ENCODE measurements at places on chromosomes 3 and 15.

DNA sequence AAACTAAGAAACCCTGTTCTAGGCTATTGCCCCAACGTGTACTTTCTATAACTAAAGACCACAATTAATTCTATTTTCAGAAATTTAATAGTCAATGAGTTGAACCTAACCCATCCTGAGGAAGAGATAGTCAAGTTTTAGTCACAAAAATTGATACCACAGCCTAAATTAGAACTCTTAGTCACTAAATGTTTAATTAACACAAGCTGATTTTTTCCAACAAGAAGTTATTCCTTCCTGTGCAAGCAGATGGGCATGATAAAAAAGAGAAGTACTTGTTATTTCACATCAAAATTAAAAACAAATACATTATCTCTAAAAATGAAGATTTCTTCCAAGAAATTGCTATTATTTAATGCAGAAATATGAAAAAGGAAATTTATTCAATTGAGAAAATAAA, 38.4 kb upstream of the TERB2 start:
- DNase-seq: no peak

DNA sequence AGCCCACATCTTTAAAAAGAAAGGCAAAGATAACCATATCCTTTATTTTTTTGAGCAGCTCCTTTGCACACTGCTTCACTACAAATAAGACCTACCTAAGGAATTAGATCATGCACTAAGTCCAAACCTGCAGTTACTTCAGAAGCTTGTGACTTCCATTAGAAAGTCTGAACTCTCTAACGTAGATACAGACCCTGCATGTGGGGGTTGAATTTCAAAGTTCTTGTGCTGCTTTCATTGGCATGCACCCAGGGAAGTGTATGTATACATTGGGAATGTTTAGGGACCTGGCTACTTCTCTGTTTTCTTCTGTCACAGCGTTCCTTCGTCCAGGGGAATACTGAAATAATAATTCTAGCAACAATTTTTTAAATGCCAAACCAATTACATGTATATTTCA, 185.2 kb upstream of the IL12A start:
- no peak for DNase-seq

- no peak for DNase-seq
Measured at GRCh38 chr15:78369161-78369560, 29.0 kb downstream of the CRABP1 start.

DNA sequence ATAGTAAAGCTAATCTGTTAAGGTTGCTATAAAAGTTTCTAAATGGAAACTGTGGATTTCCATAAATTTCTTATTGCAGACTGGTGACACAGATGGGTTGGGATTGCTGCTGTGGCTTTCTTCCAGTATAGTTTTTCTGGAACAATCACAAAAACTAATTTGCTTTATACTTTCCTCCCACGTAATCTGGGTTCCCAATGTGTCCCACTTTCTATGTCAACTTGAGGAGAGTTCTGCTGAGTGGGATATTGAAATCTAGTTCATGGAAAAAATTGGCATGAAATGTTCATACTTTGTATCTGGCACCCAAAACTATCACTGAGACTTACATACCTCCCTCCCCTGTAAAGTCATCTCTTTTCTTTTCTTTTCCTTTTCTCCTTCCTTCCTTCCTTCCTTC, 126.8 kb downstream of the TGFBR2 start:
- DNase-seq: no peak

DNA sequence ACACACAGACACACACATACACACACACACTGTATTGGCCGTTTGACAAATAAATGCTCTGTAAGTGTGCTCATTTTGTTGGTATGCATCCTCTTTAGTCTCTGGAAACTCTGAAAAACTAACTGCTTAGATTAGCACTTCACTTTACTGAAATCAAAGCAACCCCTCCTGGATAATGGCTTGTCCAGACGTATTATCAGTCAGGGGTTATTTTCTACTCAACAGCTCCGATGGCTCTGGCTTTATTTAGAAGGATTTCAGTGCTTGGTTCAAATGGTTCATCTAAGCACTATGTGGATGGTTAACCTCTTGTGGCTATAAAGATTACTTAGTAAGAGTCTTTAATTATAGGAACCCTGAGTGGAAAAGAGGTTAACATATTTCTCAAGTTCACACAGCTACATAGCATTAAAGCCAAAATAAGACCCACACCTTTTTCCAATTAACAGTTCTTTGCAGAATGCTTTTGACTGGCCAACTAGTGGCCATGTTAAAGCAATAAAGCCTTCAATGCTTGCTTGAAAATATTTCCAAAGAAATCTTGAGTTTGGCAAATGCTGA, 516.1 kb upstream of the NAALADL2 start:
- no peak for DNase-seq

DNA sequence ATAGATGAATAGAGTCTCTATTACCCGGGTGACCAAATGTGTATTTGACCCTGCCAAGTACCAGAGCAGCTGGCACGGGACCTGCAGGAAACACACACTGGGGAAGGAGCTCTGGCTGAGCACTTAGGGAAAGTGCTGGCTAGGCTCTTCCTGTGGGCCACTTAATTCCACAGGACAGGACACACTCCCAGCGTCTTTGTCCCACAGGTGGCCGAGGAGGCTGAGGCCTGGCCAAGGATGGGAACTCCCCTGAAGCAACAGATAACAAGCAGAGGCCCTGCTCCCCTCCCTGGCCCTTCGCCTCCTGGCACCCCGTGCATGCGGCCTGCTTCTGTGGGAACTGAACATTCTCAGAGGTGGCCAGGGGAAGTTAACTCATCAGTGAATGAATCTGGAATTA, 180.8 kb downstream of the ATP10A start:
- no peak for DNase-seq

- DNase-seq: no peak
Measured at GRCh38 chr15:63010920-63011693, 31.4 kb upstream of the TPM1 start.

- no peak for DNase-seq
Measured at GRCh38 chr3:99943931-99944761, 126.5 kb downstream of the CMSS1 start.

DNA sequence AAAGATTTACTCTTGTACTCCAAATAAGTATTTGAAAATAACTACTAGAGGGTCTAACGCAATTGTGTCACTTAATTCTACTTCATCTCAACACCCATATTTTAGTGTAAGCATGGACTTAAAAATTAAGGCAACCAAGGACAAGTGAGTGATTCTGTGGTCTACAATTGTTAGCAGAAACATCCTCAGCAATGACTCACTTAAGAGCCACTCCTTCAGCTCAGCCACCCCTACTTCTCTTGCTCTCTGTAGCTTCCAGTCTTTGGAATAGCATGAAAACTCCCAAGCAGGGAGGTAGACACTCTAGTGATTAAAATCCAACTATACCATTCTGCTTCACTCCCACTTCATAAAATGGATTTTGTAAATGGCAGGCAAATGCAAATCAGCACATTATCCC, 116.0 kb upstream of the LRRN1 start:
- DNase-seq: no peak

GRCh38 chr15:76078285-76078877, 18.6 kb downstream of the TMEM266 start:
- DNase-seq: no peak

DNA sequence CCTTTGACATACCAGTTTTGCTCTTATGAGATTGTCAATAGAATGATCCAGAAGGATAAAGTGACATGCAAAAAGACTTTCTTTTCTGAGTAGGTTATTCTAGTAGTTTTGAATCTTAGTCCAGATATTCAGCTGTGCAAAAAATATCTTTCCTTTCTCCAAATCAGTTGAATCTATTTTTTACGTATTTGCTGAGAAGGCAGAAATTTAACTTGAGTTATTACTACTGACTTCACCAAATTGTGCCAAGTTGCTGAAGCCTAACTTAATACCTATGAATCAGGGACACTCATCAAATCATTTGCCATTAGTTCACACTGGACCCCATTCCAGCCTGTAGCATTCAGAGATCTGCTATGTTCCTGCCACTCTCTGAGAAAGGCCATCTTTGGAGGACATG, 215.6 kb downstream of the EPHA6 start:
- no peak for DNase-seq

- DNase-seq: no peak
Measured at GRCh38 chr15:74957476-74958035, 984 bp upstream of the RPP25 start.

GRCh38 chr3:36494461-36495109, 114.3 kb downstream of the STAC start:
- no peak for DNase-seq

Measured in stimulated activated CD4-positive, alpha-beta T cell treated with anti-CD3 and anti-CD28 coated beads, Interleukin-1b, Interleukin-23, amount 100 ng/mL, for 1 hour (primary cell).